ENCODE measurements at places on chromosomes 2 and 18.

- no peak for DNase-seq
Observed at GRCh38 chr2:239368321-239368720, 32.5 kb downstream of the HDAC4 start.

- DNase-seq = no peak
Observed at GRCh38 chr2:62309465-62310091, 113.7 kb downstream of the B3GNT2 start.

DNA sequence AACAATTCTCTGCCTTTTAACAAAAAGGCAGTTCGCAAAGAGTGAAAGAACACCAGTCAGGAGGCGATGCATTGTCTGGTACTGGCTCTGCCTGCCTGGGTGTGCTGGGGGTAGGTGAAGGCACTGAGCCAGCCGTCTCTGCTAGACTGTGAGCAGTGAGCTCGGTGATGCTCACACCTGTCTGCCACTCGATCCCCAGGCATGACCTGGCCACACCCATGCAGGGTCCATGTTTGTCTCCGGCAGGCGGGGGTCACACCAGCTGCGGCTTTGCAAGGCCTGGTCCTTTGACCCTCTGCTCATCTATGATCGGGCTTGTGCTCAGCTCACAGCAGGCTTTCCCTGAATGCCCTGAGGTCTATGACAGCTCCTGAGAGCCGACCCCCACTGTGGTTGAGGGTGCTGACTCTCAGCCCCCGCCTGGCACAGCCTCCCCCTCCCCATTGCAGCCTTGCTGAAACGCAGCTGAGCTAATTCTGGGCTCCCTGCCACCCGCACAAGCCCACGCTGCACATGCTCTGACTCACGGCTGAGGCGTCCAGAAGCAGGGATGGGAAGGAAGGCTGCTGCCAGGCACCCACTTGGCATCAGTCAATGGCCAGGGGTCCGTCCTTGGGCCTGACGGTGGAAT is 23.7 kb downstream of the CRACDL start:
- peak; percentile 28 for DNase-seq

- no peak for DNase-seq
Observed at GRCh38 chr2:47422016-47422415, 19.1 kb downstream of the MSH2 start.
